ENCODE measurements at places on chromosomes 1 and 21.

DNA sequence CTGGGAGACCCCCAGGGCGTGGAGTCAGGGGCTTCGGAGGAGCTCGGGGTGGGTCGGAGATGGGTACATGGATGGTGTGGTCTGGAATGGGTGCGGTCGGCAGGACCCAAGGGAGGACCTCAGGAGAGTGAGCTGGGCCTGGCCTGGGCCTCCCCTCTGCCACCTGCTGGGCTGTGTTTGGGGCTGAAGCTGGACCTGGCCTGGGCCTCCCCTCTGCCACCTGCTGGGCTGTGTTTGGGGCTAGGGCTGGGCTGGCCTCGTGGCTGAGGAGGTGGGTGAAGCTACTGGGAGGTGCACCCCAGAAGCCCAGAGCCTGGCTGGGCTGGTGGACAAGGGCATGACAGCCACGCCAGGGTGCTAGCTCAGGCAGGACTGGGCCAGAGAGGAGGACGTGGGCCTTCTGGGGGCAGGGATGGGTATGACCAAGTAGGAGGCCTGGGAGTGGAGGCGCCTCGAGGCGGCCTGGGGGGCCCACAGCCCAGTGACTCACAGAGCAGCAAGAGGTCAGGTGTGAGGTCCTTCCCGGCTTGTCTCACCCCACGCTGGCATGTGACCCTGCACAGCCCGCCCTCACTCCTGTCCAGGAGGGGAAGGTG, 14.5 kb downstream of the SAMD11 start:
- peak; percentile 30 for DNase-seq

- no peak for DNase-seq
Measured at GRCh38 chr1:177857285-177857684, 112.6 kb downstream of the SEC16B start.

DNA sequence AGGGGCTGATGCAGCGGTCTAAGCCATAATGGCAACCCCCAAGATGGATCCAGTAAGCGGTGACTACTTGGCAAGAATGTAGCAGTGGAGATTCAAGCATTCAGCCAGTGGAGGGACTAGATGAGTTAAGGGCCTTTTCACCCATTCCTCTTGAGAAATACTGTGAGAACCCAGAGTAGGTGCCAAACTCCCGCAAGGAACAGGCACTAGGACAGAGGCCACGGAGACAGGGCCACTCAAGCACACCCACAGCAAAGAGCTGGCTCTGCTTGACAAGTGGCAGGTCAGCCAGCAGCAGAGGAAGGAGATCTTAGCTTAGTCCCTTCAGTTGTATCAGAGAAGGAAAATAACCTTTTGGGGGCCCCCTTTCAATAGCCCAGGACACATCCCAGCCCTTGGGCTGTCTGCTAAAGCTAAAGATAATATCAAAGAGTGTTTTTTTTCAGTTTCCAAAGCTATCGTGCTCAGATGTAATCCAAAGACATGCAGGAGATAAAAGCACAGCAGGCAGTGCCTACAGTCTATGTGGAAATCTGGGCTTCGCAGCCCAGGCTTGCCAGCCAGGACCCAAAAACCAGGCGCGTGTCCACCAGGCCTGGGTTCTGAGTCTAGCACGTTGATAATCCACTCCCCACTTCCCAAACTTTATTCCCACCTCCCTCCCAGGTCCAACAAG, 62.0 kb upstream of the GOLT1A start:
- DNase-seq: no peak

- no peak for DNase-seq
Measured at GRCh38 chr21:44999972-45000636, 60.3 kb downstream of the SLX9 start.

GRCh38 chr1:222045786-222046185, 303.9 kb upstream of the DUSP10 start:
- DNase-seq: no peak

GRCh38 chr1:184928394-184928793, 45.9 kb downstream of the NIBAN1 start:
- no peak for DNase-seq

- DNase-seq: peak; percentile 76
Measured at GRCh38 chr1:110674337-110675059, at the start of gene KCNA3. KCNA3 (minus strand) TSS chr1:110674940; CDS start chr1:110674809, 131 bp downstream.

- no peak for DNase-seq
Measured at GRCh38 chr21:28247454-28248020, 745.1 kb downstream of the LTN1 start.

- no peak for DNase-seq
Measured at GRCh38 chr1:49098866-49099265, 322.2 kb upstream of the BEND5 start.

- DNase-seq: no peak
Measured at GRCh38 chr1:50972766-50973165, 2.7 kb downstream of the CDKN2C start.

DNA sequence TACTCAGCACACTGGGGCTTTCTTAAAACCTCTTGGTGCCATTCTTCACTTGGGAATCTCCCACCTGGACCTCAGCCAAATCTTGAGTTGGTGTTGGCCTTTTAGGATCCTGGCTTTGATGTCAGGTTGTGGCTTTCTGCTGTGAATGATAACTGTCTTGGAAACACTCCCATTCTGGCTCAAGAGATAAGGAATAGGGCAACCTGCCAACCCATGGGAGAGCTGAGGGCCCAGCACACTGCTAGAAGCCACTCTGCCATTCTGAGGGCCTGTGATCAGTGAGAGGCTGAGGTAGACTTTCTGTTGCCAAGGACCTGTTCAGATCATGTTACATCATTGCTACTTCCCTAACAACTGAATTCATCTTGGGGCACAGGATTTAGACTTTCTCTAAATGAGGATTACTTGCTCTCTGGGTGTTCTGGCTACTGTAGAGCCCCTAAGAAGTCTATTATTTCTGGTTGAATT, 45.8 kb downstream of the TTC39A start:
- DNase-seq: no peak

DNA sequence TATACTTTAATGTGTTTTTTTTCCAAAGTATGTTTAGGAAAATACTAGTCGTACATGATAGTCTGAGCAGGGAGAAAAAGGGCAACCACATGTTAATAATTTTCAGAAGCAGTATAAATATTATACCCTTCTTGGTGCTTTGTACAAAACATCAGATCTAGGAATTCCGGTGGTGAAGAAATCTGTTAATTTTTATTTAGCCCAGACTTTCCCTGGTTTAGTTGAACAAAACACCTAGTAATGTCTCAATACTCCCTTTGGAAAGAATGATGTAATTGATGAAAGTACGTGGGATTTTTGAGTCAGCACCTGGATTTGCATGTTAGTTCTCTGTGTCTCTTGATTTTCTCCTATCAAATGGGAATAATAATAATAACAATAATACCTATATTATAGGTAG, 38.4 kb upstream of the KCNK2 start:
- DNase-seq: no peak

DNA sequence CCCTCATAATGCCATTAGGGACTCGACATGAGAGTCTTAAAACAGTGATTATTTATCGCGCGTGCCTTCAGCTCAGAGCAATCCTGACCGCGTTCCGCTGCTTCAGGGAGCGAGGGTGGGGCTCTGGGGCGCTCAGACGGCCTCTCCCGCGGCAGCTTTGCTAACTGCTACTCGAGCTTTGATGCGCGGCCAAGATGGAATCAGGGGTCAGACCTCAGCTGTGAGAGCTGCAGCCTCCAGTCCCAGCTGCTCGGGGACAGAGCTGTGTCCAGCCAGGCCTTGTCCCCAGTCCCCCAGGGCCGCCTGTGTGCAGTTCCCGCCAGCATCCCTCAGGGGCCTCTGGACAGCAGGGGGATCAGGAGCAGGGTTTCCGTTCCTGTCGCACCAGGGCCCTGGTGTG, 104.6 kb upstream of the TTC34 start:
- no peak for DNase-seq

DNA sequence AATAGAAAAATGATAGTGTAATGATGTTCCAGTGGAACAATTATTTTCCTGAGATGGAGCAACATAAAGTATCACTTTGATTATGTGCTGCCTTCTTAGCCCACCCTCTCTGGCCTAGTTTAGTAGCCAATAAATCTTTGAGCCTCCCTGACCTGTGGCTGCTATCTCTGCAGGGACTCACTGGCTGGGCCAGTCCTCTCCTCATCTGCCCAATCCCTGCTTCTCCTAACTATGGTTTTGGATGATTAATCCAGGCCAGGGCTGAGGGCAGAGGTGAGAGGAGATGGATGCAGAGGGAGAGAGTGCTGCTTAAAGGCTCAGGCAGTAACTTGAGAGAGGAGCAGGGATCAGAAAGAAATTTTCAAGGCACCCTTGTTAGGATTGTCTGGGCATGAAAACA, 89.0 kb upstream of the CD34 start:
- no peak for DNase-seq

GRCh38 chr1:51728611-51729155, 111.8 kb downstream of the OSBPL9 start:
- DNase-seq: no peak

DNA sequence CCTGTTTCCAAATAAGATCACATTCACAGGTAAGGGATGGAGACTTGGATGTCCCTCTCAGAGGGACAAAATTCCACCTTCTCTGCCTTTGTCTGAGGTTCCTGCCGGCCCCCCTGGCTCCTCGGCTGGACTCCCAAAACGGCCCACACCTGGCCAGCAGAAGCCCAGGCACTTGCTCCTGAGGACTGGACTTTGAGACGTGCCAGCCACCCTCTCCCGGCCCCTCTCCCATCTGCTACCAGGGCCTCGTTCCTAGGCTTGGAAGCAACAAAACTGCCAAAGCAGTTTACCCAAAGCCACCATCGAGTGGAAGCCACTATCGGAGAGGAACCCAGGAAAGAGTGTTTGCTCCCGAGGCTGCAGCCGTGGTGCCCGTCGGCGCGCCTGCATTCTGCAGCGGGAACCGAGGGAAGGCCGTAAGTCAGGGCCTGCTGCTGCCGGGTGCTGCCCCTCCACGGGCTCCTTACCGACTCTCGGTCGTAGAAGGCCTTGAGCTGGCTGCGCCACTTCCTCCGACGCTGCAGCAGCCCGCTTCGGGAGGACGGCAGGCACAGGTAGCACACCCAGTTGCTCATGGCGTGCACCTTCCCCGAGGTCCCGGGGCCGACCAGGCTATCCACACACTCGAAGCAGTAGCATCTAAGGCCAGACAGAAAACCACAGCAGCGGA, 3.5 kb downstream of the DNMT3L start:
- DNase-seq: no peak

GRCh38 chr1:1435106-1435903, at the start of gene VWA1:
VWA1 (plus strand) TSS chr1:1435690; CDS start chr1:1435749, 59 bp downstream.
- DNase-seq: peak; percentile 84

- DNase-seq: no peak
Measured at GRCh38 chr21:30882866-30883597, 1.7 kb upstream of the KRTAP11-1 start.

DNA sequence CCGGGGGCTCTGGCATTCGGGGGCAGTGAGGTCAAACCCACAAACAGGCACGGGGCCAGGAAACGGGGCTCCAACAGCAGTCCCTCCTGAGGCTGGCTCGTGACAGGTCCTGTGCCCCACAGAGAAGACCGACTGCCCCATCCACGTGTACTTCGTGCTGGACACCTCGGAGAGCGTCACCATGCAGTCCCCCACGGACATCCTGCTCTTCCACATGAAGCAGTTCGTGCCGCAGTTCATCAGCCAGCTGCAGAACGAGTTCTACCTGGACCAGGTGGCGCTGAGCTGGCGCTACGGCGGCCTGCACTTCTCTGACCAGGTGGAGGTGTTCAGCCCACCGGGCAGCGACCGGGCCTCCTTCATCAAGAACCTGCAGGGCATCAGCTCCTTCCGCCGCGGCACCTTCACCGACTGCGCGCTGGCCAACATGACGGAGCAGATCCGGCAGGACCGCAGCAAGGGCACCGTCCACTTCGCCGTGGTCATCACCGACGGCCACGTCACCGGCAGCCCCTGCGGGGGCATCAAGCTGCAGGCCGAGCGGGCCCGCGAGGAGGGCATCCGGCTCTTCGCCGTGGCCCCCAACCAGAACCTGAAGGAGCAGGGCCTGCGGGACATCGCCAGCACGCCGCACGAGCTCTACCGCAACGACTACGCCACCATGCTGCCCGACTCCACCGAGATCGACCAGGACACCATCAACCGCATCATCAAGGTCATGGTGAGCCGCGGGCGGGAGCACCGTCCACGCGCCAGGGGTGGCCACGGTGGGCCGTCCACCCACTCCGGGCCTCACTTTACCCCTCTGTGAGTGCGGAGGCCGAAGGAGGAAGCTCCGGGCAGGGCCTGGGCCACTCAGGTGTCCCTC, 14.2 kb downstream of the COL6A2 start:
- DNase-seq: no peak

GRCh38 chr1:214321705-214322453, 40.9 kb downstream of the SMYD2 start:
- no peak for DNase-seq

GRCh38 chr21:46503922-46504550, 45.3 kb downstream of the DIP2A start:
- DNase-seq: no peak

GRCh38 chr1:20322825-20323612, 32.3 kb downstream of the VWA5B1 start:
- DNase-seq: peak; percentile 51

DNA sequence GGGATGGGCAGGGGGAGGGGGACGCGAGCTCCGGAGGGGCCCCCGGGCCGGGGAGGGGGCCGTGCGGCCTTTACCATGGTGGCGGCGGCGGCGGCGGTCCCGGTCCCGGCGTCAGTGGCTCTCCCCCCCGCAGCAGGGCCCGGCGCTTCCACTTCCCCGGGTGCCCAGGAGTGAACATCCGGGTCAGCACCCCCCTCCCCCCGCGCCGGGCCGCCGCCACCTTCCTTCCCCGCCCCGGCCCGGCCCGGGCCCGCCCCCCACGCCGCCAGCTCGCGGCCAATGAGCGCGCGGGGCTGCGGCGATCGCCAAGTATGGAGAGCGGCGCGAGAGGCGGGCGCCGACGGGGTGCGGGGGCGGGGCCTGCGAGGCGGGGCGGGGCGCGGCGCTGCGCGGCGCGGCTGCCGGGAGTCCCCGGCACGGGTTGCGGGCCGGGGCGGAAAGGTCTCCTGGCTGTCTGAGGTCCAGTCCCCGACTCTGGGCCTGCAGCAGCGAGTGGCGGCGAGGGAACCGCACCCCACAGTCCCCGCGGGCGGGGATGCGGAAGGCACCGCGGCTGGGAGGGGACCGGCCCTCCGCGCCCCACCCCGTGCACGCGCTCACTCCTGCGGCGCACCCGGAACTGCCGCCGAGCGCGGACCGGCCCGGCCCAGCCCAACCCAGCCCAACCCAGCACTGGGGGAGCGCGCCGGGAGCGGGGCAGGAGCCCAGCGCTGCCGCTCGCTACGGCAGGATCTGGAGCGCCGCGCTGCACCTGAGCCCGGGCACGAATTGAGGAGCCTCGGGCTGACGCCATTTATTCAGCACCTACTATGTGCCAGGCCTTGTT, at the start of gene CAPZB:
Gene CAPZB (minus strand): TSS at position 178 of the 826 bp plus-strand sequence. CDS start 101 bp downstream, at position 77.
- DNase-seq: peak; percentile 94

GRCh38 chr1:96465441-96465840, 256.1 kb upstream of the PTBP2 start:
- no peak for DNase-seq

DNA sequence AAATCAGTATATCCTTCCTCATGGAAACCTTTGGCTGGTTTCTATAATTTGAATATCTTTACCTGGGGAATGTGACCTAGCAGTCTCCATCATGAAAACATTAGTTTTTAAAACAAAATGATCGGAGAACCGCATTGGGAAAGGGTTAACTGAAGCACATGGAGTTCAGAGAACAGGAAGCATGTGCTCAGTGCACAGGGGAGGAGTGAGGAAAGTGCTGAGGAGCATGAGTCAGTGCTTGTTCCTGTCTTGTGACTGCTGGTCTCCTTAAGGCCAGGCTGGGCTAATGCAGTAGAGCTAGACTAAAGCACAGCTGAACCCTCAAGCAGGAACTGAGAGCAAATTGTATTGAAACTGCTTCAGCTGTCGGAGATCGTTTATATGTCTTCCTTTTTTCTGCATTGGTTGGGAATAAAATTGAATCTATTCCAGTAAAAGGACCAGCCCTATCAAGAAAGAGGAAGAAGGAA, 5.8 kb downstream of the IFI16 start:
- peak; percentile 64 for DNase-seq

GRCh38 chr1:218692808-218693207, 347.7 kb downstream of the TGFB2 start:
- no peak for DNase-seq

All from activated T-cell treated with anti-CD3 and anti-CD28 coated beads, Interleukin-2, amount 50 U/mL, for 72 hours (primary cell).